ENCODE measurements at places on chromosomes 7 and 10.

- no peak for DNase-seq
Observed at GRCh38 chr7:29606287-29606721, 42.7 kb downstream of the PRR15 start.

DNA sequence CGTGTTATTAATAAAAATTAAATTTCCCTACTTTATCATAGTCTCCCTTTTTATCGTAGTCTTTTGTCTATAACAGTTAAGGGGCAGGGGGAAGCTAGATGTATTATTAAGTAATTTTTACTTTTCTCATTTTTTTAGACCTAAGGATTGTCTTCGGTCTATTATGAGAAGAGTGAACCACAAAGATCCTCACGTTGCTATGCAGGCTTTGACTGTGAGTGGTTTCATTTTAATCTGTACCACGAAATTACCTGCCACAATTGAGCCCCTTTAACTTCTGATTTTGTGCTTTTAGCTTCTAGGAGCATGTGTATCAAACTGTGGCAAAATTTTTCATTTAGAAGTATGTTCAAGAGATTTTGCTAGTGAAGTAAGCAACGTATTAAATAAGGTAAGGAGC lies 40.6 kb downstream of the STAM start:
- no peak for DNase-seq

GRCh38 chr10:69953851-69954250 lies 98.8 kb upstream of the MACROH2A2 start:
- DNase-seq = no peak

- DNase-seq = no peak
Observed at GRCh38 chr7:21142081-21142480, 285.8 kb upstream of the SP4 start.

- DNase-seq = no peak
Observed at GRCh38 chr10:29835055-29835454, 200.3 kb upstream of the SVIL start.

GRCh38 chr7:143188994-143189393 lies 5.8 kb downstream of the TAS2R39 start:
- DNase-seq = no peak

DNA sequence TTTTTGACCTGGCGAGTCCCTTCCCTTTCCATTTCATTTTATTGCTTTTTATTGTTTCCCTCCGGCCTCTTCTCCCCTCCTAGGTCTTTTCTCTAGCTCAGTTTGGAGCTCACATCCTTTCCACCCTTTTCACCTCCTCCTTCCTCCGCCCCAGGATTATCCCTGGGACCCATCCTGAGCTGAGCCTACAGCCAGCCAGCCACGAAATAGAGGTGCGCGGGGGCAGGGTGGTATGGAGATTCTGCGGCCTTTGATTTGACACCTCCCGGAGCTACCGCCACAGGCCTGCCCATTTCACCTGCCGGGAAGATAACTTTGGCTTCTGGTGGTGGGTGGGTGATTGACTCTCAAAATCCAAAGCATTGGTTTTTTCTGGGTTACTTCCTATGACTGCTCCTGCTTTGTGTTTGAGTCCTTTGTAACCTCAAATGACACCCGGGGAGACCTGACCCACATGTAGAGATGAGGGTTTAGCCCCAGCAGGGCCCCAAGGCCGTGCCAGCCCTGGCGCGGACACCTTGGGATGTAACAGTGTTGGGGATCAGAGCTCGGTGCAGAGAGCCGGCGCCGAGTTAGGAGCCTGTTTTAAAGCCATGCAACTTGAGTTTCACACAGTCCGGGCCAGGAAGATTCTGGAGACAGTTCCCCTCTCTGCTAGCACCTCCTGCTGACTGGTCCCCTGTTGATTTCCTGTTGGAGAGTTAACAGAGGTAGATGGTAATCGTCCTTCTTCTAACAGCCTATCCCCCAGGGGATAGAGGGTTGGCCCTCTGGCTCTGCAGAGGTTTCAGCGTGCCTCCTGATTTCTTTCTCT lies 1.5 kb downstream of the DUSP5 start:
- DNase-seq = no peak

DNA sequence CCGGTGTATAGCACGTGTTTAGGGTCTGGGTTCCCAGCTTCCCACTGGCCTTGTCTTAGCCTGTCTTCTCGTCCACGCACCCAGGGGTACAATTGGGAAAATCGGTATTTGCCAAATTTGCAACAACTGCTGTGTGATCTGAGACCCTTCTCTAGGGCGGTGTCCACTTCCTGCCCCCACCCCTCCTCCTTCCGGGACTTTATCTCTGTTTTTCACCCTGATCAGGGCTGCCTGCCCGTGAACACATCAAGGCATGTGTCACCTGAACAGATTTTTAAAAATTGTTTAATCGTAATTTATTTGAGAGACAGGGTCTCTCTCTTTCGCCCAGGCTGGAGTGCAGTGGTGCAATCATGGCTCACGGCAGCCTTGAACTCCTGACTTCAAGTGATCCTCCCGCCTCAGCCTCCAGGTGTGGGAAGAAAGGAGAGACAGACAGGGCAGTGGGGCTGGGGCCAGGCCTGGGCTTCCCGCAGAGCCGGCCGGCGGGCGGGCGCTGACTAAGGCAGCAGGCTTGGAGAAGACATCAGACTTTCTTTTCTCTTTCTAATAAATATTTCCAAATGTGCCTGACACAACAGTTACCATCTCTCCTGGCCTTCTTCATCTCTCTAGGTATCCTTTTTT lies 27.5 kb downstream of the ELFN1 start:
- no peak for DNase-seq

DNA sequence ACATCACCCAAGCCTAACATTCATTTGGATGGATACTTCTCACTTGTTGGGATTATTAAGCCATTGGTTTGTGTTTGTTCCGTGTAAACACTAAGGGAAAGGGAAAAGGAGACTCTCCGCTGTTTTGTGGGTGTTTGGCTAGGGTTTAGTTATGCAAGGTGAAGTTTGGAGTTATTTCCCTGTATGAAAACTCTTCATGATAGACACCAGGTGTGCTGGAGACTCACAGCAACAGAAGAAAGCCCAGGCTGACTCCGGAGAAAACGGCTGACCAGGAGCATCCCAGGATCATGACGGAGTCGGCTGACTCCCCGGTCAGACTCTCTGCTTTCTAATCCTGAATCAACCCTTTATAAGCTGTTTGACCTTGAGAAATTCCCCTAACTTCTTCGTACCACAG lies 94.1 kb upstream of the KLF6 start:
- DNase-seq = no peak

DNA sequence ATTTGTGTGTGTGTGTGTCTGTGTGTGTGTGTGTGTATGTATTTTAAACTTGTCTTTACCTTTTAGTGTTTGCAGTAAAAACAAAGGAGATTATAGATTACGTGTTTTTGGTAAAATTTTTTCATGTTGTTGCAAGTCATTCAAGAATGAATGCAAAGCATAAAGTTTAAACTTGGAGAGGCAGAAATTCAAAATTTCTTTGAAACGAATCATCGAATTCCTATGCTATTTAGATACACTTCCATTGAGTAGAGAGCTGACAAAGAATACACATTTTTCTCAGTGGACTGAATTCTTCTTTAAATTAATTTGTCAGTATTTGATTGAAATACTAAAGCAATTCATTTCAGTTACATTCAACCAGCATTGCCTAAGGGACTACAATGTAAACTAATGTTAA lies 66.0 kb upstream of the HDAC9 start:
- DNase-seq = no peak

DNA sequence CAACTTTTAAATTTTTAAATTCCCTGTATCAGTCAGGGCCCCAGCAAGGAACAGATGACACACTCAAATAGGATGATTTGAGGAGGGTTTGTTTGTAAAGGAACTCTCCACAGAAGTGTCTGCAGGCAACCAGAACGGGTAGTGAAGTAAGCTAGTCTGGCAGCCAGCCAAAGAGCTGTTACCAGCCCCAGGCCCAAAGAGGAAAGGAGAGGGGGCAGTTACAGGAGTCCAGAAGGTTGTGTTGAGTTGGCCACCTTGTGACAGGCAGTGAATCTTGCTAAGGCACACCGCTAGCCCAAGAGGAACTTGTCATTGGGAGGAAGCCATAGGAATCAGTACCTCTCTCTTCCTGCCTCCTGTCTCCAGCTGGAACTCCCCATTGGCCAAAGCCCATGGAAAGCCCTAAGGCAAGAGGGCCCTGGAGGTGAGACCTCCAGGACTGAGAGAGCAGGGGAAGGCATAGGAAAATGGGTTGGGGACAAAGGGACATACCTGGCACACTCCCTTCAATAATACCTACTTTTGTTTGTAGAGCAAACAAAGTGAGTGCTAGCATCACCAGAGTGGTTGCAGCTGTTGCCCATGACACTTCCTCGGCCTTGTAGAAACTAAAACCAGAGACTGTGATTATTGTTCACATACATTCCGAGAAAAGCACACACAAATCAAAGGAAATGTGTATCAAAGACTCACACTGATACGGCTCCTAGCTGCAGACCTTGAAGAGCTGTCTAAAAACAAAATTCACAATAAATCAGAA lies 25.4 kb upstream of the GATAD1 start:
- DNase-seq = no peak

- DNase-seq = no peak
Observed at GRCh38 chr10:124184208-124184830, 90.9 kb upstream of the CHST15 start.

DNA sequence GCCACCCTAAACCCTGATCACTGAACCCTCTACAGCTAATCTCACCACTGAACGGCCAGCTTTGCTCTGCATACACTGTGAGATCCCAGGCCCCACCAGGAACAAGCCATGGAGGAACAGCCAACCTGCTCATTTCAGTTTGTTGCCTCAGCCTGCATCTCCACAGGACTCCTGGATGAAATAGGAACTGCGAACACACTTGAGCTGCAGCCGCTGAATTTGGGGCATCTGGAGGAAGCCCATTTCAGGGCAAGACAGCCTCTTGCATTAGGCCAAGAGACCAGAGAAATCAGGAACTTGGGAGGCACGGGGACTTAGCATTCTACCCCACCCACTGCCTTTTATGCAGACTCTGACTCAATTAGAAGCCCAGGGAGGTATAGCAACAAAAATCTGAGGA lies 14.5 kb upstream of the EGR2 start:
- no peak for DNase-seq

DNA sequence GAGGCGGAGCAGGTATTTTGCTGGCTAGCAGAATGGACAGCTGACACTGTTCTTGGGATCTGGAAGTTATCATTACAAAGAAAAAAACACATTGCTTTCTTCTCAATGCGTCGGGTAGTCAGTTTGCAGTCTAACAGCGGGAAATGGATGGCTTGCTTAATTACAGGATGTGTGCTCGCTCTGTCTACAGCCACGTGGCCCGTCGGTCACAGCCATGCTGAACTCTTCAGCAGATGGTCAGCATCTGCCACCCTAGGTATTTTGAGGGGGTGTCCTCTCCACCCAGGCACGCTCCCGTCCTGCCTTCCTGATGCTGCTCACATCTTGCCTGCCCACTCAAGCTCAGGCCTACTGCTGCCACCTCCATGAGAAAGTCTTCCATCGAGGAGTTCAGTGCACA lies 20.4 kb upstream of the INMT start:
- DNase-seq = no peak

- DNase-seq = no peak
Observed at GRCh38 chr10:43698156-43698555, 49.5 kb upstream of the ZNF32 start.

DNA sequence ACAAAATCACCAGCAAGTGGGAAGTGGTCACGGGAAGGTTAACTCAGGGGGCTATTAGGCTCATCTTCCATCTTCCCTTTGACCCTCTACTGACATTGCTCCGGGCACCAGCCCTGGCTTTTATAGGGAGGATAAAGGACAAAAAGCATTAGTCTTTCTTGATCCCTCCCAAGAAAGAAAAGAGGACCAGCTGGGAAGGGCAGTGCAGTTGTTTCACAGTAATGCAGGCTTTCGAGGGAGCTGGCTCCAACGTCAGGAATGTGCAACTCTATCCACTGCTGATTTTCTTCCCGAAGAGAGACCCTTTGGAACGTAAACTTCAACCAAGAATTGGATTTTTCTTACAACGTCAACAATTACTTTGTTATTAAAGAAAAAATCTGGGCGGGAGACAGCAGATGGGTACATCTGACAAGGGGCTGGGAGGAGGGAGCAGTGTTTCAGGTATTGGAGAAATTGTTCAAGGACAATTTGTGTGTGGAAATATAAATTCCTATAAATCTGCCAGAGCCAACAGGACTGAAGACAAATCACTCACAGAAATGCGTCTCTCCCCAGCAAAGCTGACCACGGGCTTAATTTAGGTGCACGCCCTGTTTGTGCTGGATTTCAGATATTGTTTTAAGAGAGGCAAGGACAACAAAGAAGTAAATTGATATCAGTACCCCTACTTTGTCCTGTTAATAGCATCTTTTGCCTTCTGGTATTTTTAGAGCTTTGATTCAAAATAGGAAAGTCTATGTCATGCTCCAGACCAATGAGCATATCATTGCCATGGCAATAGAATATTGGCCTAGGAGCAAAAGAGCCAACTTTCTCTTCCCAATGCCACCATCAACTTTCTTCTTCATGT lies 23.4 kb upstream of the ARID5B start:
- DNase-seq = no peak

DNA sequence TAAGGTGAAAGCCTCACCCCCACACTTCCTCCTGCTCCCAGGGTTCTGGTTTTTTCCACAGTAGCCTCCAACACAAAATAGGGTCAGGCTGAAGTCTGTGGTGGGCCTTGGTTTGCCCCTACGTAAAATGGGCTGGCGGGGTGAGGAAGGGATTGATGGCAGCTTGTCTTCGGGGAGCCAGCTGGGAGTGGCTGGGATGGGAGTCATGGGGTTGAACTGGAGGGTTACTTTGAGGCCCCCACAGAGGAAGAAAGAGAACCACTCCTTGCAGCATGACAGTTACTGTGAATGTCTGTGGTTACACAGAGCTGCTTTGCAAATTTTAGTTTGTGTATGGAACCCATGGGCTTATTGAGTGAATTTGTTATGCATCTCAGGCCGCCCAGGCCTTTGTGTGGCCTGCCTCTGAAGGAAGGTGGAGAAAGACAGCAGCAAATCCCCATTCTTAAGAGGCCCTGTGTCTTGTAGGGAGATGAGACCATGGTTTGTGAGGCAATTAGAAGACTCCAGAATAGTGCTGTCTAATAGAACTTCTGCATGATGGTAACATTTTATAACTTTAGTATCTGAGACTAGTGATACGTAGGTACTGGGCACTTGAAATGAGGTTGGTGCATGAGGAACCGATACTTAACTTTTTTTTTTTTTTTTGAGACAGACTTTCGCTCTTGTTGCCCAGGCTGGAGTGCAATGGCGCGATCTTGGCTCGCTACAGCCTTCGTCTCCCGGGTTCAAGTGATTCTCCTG lies 8.1 kb downstream of the TRIM8 start:
- DNase-seq = no peak
